ENCODE measurements at places on chromosomes 11 and 22. TPM values are rescaled to one million over a fixed set of nuclear protein-coding genes. Genes with fewer than 3 reads are reported as not detected.

- no peak for DNase-seq
Measured at GRCh38 chr11:127270851-127271250, 270.3 kb upstream of the KIRREL3 start.

GRCh38 chr22:17119481-17120202, 1.5 kb downstream of the TMEM121B start:
- no peak for DNase-seq

Gene MAPK8IP2
- under 0.01 TPM for total RNA-seq

GRCh38 chr22:50723991-50724390, 14.0 kb upstream of the ACR start:
- peak; percentile 17 for DNase-seq

DNA sequence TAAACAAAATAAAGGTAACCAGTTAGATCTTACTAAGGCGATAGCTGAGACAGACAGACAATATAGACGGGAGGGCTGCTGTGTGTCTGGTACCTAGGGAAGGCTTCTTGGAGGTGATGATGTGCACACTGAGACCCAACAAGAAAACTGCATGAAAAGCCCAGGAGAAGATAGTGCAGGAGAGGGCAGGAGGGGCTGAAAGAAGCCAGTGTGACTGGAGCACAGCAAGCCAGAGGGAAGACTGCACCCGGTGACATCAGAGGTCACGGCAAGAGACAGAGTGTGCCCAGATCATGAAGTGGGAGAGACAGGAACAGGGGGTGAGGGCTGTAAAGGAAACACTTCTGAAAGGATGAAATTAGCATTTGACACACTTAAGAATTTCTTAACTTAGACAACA, 266.3 kb downstream of the BRD1 start:
- DNase-seq = no peak

GRCh38 chr11:46463701-46464421, 72.3 kb upstream of the CHRM4 start:
- DNase-seq = no peak

DNA sequence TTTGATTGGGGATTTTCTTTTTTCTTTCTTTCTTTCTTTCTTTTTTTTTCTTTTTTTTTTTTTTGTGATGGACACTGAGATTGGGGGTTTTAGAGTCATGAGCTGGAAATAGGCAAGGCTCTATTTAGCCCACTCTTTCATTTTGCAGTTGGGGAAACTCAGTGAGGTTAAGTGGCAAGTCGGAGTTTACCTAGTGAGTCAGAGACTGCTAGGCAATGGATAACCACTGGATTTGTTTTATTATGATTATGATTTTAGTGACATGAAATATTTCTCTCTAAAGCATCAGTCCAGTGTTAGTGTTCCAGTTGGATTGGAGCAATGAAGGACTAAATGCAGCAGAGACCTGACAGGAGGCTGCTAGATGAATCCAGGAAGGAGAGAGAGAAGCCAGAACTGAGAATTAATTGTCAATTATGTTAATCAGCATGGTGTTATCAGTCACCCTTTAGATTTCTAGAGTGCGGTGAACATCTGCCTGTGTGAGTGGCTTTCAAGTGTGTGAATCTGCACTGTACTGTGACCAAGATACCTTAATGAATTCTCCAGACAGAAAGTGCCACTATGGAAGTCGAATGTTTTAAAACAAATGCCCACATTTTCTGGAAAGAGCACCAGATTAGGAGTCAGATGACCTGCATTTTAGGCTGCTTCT, 10.9 kb downstream of the BMAL1 start:
- peak; percentile 72 for DNase-seq

- no peak for DNase-seq
Measured at GRCh38 chr11:121229495-121230215, 62.9 kb upstream of the SC5D start.

DNA sequence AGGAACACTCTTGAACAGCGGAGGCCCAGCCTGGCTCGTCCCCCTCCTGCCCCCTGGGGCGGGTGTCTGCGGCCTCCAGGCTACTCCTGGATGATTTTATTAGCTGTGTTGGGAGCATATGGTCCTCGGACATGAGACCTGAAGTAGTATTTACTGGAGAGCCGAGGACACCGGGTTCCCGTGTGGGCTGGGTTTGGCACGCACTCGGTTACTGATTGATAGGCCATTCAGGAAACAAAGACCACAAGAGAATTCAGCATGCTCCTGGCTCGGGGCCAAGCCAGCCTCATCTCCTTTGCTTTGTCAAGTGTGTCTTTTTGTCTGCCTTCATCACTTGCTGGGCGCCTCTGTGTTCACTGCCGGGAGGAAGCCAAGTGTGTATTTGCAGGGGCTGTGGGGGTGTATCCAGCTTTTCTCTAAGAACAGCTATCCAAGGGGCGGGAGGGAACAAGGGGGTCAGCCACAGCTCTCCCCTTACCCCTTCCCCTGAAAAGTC, 9.7 kb downstream of the FXYD2 start:
- DNase-seq = no peak

Gene EIF4G2
- 1,144 TPM for total RNA-seq

DNA sequence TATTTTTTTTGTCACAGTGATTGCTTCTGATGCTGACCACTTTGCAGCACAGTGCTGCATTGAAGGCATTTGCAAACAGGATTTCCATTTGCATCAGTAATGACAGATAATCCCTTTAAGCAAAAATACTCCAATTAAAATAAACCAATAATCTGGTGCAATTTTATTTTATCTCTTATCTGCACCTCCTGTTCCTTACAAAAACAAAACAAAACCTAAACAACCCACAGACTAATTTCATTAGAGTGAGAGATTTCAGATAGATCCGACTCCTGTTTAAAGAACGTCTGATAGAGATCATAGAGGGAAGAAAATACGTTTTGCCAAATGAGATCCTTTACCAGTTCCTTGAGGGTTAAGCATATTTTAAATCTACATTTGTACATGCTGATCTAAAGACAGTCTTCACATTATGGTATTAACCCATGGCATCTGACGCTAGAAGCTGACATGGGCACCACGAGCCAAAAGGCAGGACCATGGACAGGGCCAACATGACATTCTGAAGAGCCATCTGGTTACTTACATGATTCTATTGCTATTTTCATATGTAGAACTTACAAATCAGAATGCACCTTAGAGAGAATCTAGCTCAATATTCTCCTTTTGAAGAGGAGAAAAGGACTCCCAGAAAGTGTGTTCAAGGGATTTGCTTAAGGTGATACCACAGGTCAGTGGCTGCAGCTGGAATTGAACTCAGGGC, 286.2 kb upstream of the NARS2 start:
- DNase-seq = peak; percentile 35

GRCh38 chr22:28882545-28882877, 861 bp upstream of the ZNRF3 start:
- no peak for DNase-seq

DNA sequence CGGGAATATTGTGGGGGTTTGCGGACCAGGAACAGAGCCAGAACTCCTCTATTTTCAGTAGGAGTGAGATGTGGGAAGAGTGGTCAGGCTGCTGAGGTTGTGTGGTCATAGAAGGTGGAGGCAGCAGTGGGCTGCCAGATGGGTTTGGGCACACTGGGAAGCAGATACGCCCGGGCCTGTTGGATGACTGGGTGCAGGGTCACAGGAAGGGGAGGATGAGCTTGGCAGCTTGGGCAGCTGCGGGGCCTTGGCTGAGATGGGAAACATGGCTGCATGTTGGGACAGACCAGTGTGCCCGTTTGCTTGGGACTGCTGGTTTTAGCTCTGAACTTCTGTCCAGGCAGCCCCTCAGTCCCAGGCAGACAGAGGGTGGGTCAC, 11.4 kb downstream of the SHANK3 start:
- DNase-seq = no peak

Gene NPTXR
- total RNA-seq = 0.28 TPM

GRCh38 chr22:42817556-42817955, 39.5 kb downstream of the ARFGAP3 start:
- no peak for DNase-seq

- DNase-seq = no peak
Measured at GRCh38 chr11:33654594-33654993, 46.0 kb downstream of the C11orf91 start.

GRCh38 chr11:131454989-131455388, 84.6 kb downstream of the NTM start:
- DNase-seq = no peak

GRCh38 chr11:61959678-61960077, 7.8 kb downstream of the FTH1 start:
- DNase-seq = no peak

DNA sequence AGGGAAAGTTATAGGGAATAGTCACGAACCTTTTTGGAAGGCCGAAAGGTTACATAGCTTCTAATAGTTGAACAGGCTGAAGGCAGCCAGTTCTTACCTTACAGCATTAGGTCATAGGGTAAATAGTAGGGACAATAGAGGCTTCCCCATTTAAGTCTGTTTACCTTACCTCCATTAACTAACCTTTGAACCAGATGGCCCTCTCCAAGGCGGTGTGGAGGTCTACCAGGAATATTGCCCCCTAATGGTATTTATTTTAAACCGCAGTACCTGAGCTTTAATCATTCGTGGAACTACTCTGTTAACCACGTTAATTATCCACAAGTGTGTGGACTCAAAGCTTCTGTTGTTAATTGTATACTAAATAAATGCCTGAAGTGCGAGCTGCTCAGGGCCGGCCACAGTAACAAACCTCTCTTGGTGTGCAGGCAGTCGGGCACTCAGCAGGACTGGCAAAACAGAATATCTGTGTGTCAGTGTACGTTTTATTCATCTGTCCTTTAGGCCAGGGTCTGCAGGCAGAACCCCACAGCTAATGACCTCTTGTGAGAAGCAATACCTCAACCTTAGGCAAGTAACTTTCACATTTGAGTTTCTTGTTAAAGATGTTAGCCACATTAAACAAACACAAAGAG, 81.7 kb downstream of the PRCP start:
- DNase-seq = no peak

DNA sequence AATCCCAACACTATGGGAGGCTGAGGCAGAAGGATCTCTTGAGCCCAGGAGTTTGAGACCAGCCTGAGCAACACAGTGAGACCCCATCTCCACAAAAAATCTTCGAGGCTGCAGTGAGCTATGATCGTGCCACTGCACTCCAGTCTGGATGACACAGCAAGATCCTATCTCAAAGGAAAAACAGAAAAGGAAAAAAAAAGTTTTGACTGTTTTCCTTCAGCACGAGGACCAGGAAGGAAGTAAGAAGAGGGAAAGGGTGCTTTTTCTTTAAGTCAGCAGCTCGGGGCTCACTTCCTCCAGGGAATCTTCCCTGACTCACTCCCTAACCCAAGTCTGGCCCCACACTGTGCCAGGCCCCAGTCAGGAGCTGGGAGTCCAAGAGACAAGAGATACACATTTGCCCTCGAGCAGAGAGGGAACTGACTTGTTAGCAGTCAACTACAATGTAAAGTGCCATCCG, 14.2 kb downstream of the ARRB1 start:
- peak; percentile 60 for DNase-seq

DNA sequence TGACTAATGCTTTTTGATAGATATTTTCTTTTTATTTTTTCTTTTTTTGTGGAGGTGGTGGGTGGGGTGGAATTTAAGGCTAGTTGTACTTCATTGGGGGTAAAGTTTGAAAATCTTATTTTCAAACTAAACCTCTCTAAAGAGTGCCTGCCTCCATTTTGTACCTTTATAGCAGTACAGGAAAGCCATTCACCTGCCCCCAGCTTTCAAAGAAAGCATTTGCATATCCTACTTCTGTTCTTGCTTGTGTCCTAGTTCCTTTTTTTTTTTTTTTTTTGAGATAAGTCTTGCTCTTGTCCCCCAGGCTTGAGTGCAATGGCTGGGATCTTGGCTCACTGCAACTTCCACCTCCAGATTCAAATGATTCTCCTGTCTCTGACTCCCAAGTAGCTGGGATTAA, 766.2 kb upstream of the LRRC4C start:
- no peak for DNase-seq

Gene PANX2
- total RNA-seq = under 0.01 TPM

GRCh38 chr11:86386746-86387145, 12.1 kb downstream of the CCDC81 start:
- DNase-seq = peak; percentile 8

DNA sequence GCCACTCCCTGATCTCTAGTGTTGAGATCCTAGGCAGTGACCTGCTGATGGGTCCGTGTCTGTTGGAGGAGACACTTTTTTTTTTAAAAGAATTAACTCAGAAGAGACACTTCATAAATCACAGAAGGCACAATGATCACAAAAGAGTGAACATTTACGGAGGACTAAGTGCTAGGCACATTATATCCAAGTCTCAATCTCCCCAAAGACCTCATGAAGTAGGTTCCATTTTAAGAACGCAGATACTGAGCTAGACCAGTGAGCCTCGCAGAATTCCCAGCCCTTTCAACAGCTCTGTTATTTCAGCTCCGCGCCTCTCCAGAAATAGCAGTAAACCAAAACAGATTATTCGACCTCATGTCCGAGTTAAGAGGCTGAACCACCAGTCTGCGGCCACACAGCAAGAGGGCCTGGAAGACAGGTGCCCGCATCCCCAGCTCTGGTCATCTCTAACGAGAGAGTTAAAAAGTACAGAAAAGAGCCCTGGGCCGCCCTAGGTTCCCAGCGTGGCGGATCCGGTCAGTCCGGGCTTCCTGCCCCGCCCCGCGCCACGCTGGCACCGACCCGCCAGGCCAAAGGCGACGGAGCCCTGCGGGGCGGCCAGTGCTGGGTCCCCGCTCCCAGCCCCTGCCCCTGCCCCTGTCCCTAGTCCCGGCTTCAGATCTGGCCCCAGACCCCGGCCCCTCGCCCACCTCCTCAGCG, 612 bp downstream of the XBP1 start:
- peak; percentile 54 for DNase-seq

DNA sequence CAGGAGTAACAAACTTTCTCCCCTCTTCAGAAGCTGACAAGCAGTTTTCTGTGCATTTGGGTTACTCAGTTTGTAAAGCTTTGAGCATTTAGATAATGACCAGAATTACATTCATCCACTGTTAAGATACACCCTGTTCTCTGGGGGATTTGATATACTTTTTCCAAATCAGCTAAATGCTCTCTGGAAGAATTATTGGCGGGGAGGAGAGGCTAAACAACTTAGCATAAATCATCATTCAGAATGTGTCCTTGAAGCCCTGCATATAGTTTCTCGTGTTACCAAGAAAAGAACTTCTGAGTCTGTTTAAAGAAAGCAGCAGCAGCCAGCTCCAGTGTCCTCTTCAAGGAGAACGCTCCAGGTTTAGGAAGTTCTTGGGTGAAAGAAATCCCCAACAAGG, 54.9 kb upstream of the LDLRAD3 start:
- DNase-seq = no peak

GRCh38 chr11:123560006-123560405, 94.4 kb downstream of the SCN3B start:
- DNase-seq = peak; percentile 88

Gene CENPM
- total RNA-seq = 14.7 TPM

- DNase-seq = no peak
Measured at GRCh38 chr22:37489983-37490382, 3.8 kb upstream of the MFNG start.

- DNase-seq = no peak
Measured at GRCh38 chr22:20964799-20965103, 2.3 kb upstream of the AIFM3 start.

Data from IMR-90 (cell line).